ENCODE measurements at places on chromosomes 3 and 15.

GRCh38 chr15:94670438-94671034 is 439.2 kb downstream of the MCTP2 start:
- DNase-seq, result no peak

DNA sequence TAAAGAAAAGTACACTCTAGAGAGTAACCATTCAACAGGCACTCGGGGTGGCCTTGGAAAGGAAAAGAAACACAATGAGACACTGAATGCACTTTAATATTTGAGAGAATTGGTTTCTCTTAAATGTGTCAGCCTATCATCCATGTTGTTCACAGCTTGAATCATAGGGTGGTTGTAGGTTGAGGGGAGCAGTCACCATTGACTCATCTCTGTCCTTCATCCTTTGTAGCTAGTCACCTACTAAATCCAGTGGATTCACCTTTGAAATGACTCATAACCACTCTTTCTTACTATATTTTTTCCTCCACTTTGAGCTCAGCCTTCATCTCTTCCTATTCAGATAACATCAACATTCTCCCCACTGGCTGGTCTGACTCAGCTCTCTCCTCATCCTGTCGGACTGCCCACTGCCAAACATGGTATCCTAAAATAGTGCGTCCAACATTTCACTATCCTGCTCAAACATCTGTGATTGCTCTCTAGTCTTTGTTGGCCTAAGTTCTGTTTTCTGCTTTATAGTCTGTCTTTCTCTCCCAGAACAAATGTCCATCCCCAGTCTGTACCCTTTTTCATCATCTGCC is 182.7 kb upstream of the GADL1 start:
- DNase-seq, result peak; percentile 2

GRCh38 chr3:14124223-14124614 is 451 bp downstream of the CHCHD4 start:
- peak; percentile 40 for DNase-seq

- no peak for DNase-seq
Observed at GRCh38 chr3:128429275-128429674, 37.4 kb downstream of the DNAJB8 start.

GRCh38 chr3:180693656-180694055 is 14.4 kb upstream of the CCDC39 start:
- DNase-seq, result no peak

DNA sequence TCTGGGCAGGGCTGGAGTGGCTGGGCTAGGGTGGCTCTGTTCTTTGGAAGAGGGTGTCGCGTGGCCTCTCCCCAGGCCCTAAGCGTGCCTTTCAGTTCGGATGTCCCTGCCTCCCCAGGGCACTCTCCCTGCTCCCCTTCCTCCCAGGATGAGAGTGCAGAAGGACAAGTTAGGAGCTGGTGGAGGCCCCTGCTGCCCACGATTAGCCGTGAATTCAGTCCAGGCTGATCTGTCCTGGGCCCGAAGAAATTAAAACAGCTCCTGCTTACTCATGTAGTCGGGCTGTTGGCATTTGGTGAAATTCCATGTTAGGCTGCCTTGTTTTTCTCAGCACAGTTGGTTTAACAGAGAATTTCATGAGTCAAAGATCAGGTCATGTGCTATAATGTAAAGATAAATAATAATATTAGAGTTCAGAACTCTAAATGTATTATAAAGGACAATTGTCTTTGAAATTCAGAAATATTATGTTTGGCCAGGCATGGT is 24.5 kb downstream of the NIPA1 start:
- no peak for DNase-seq

GRCh38 chr3:128703561-128703960 is 22.4 kb upstream of the RAB7A start:
- DNase-seq, result no peak

DNA sequence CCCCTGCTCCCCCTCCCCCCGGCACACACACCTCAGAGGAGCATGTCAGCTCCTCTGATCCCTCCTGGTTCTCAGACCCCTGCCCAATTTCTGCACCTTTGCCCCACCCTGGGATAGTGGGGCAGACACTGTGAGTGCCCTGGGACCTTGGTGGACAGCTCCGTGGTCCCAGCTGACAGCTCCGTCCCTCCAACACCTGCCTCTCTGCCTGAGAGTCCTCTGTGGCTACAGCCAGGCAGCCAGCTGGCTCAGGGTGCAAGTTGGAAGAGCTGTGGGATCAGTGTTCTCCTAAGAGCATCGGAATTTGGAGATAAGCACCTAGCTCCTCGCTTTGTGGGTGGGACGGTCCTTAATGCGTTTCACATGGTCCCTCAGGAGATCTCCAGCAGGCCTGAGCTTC is 43.7 kb upstream of the PGPEP1L start:
- no peak for DNase-seq

DNA sequence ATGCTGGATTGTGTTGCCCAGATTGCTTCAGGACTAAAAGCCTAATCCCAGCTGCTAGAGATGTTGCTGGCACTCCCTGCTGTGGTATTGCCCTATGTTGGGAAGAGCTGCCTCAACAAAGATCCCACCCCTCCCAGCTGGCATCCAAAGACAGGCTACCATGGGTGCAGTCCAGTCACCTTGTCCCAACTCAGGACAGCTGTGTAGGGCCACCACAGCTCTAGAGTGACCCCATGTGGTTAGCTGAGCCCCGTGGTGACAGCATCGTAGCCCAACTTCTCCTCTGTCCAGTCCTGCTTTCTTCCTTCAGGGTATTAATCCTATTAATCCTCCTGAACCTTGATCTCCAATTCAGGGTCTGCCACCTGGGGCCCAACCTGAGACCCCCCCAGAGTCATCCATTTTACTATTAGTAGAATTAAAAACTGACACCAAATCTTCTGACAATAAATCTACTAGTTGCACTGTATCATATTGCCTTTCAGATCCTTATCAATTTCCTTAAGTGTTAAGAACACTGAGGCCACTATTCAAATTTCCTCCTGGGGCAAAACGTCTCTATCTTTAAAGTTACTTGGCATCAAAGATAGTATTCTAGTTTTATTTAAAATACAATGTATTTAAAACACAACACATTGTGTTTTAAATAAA is 83.5 kb downstream of the AQP9 start:
- no peak for DNase-seq

- no peak for DNase-seq
Observed at GRCh38 chr15:40878785-40879184, 4.8 kb upstream of the RHOV start.

DNA sequence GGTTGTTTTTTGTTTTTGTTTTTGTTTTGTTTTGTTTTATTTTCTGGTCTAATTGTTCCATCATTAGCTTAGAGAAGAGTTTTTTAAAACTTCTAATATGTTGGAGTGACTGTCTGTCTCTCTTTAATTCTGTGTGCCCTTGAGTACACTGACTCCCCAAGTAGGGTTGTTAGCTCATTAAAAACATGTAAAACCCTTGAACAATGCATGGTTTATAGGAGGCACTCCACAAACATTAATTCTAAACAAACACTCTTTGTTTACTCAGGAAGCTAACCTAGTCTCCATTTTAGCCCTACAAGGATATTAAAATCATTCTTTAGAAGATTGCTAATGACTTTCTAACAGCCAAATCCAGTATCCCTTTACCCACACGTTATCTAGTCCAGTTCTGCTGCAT is 100.5 kb downstream of the CGGBP1 start:
- no peak for DNase-seq

GRCh38 chr15:71469413-71469812 is 340.9 kb upstream of the NR2E3 start:
- no peak for DNase-seq

- DNase-seq, result no peak
Observed at GRCh38 chr3:49790626-49791411, 4.5 kb upstream of the IP6K1 start.

- DNase-seq, result no peak
Observed at GRCh38 chr3:52299879-52300611, 12.4 kb downstream of the GLYCTK start.
